ENCODE measurements at places on chromosomes 4 and X.

DNA sequence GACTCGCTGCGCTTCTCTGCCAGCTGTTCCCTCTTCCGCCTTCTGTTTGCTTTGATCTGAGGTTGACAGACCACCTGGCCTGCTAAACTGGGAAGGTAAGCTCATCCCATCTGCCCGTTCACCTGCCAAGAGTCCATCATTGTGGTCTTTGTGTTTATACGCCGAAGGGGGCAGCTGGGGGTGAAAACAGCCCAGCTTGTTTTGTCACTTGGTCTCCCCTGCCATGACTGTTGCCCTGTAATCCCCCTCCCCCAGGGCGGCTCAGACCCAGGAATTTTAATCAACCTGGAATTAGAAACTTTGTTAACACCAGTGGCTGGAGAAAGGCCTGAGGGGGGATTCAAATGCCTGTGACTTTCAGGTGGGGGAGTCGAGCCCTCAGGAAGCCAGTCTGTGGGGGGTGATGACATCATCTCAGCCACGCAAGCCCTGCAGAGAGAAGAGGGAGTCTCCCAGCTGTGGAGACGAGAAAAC, 333.3 kb downstream of the BCOR start:
- DNase-seq, result no peak

GRCh38 chr4:137124278-137124932, 407.9 kb downstream of the PCDH18 start:
- DNase-seq, result no peak

- DNase-seq, result no peak
These were observed 1.8 kb downstream of the WWC2 start for GRCh38 chr4:183100827-183101226.

- no peak for DNase-seq
These were observed 37.7 kb upstream of the MAGED1 start for GRCh38 chrX:51855698-51856097.

GRCh38 chrX:134764202-134764785, 106.0 kb upstream of the PLAC1 start:
- DNase-seq, result no peak

- no peak for DNase-seq
These were observed 170.3 kb upstream of the KIT start for GRCh38 chr4:54487491-54487890.

- DNase-seq, result no peak
These were observed 121.0 kb upstream of the TEX13D start for GRCh38 chrX:124211312-124211942.

GRCh38 chr4:161320377-161320776, 843.4 kb downstream of the FSTL5 start:
- DNase-seq, result no peak

GRCh38 chr4:139300431-139301112, 733 bp upstream of the NAA15 start:
- no peak for DNase-seq

GRCh38 chrX:14504960-14505538, 24.3 kb upstream of the GLRA2 start:
- DNase-seq, result no peak

GRCh38 chr4:161680146-161680545, 483.7 kb downstream of the FSTL5 start:
- DNase-seq, result no peak

DNA sequence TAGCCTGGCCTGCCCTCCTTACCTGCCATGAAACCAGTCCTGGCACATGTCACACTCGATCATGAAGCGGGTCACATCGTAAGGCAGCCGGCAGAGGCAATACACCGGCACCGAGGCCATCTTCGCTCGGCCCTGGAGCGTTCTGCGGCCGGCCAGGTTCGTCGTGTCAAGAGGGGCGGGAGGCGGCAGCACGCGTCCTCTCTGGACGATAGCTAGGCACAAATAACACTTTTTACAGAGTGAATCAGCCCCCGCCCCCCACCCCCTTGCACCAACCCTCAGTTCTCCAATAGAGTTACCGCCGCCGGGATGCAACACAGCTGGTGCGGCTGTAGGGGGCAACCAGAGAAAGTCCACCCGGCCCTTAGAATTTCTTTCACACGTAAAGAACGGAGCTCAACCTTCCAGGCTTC, 1.7 kb downstream of the PHF8 start:
- DNase-seq, result peak; percentile 55

GRCh38 chr4:94116842-94117241, 90.8 kb upstream of the SMARCAD1 start:
- no peak for DNase-seq

GRCh38 chr4:7989654-7990053, 50.0 kb upstream of the AFAP1 start:
- no peak for DNase-seq

- DNase-seq, result no peak
These were observed 22.4 kb downstream of the SH3TC1 start for GRCh38 chr4:8221476-8221875.

- DNase-seq, result no peak
These were observed 81.4 kb downstream of the CEP44 start for GRCh38 chr4:174365018-174365587.

Data from stimulated activated naive CD8-positive, alpha-beta T cell treated with anti-CD3 and anti-CD28 coated beads, Interleukin-15, amount 100 ng/mL, for 72 hours (primary cell).